ENCODE measurements at places on chromosomes 2 and 18.

DNA sequence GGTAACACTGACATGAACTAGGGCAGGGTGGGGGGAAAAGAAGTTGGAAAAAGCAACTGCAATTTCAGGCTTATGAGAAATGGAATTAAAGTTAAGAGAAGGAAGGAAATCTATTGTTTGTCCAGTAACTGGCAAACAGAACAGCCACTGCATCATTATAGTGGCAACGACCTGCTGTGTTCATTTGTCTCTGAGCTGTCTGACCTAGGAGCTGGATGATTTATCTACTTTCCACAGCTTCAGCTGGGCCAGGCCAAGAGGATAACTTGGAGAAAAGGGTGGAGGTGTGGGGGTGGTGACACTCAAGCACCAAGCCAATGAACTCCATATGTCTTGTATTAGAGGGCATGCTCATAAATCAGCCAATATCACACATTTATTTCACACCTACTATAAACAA is 291.5 kb upstream of the KLHL29 start:
- no peak for DNase-seq

- no peak for DNase-seq
Measured at GRCh38 chr2:50582164-50582563, 449.8 kb downstream of the NRXN1 start.

DNA sequence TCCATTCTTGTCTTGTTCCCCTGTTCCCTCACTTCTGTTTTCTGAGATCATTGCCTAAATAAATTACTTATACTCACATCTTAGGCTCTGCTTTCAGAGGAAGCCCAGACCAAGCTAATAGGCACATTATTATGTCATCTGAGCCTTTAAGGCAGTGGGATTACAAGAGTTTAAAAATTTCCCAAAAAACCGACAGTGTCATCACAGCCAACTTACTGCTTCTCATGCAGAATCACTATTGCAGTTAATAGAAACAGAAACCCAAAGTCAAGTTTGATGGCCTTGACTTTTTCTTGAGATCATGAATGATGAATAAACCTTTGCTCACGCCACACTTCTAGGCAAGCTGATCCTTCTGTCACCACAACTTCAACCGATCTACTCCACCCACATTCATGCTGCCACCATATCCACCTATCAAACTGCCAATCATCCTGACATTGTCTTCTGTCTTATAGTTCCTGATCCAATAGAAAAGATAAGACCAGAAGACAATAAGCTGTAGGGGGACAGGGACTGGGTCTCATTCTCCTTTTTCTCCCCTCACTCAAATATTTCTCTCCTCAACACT is 142.7 kb upstream of the CREB1 start:
- no peak for DNase-seq

DNA sequence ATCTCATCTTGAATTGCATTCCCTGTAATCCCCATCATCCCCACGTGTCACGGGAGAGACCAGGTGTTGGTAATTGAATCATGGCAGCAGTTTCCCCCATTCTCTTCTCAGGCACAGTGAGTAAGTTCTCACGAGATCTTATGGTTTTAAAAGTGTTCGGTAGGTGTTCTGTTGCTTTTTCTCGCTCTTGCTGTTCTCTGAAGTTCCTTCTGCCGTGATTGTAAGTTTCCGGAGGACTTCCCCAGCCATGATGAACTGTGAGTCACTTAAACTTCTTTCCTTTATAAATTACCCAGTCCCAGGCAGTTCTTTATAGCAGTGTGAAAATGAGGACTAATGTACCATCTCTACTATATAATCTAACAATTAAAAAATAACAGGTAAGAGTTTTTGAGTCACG is 409.9 kb upstream of the NRXN1 start:
- no peak for DNase-seq

DNA sequence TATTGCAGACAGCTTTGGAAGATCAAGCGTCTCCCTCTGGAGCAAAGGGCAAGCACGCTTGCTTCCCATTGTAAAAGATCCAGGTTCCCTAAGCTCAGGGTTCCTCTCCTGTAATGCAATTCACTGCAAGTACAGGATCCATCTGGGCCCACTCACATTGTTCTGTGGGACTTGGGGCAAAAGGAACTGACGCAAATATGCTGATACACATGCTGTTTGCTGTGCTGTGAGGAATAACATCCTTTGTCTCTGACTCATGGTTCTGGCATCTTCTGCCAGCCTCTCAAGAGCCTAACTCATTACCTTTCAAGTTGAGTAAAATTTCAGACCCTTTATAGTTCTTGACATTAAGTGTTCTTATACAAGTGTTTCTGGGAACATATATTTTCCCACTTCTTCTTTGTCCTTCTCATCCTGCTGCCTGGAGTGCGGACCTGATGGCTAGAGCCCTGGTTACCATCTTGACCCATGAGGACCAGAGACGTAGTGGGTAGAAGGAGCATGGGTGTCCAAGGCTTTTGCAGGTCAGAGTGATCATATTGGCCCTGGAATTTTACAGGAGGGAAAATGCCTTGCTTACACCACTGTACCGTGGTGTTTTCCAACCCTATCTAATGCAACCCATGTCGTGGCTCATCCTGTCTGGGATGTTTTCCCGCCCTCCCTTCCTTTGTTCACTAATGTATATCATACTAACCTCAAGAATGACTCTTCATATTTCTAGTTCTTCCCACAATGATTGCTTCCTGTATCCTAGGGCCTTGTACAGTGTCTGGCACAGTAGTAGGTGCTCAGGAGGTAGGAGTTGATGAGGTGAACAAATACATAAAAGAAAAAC is 145.7 kb upstream of the GLI2 start:
- DNase-seq = peak; percentile 75

- DNase-seq = no peak
Measured at GRCh38 chr2:40964509-40965250, 512.8 kb upstream of the SLC8A1 start.

DNA sequence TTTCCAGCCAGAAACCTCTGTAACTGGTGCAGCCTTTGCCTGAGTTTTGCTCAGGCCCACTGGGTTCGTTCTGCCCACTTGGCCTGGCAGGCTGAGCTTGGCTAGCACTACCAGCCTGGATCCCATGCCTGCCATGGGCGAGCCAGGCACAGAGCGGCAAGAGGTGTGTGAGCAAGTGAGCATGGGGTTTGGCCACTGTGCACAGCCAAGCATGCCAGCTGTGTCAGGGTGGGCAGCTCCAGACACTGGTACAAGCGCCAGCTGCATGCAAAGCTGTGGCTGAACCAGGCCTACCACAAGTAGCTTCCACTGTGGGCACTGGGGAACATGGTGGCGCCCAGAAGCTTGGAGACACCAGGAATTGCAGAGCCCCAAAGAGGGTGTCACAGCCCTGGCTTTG is 56.3 kb upstream of the LDAH start:
- no peak for DNase-seq

DNA sequence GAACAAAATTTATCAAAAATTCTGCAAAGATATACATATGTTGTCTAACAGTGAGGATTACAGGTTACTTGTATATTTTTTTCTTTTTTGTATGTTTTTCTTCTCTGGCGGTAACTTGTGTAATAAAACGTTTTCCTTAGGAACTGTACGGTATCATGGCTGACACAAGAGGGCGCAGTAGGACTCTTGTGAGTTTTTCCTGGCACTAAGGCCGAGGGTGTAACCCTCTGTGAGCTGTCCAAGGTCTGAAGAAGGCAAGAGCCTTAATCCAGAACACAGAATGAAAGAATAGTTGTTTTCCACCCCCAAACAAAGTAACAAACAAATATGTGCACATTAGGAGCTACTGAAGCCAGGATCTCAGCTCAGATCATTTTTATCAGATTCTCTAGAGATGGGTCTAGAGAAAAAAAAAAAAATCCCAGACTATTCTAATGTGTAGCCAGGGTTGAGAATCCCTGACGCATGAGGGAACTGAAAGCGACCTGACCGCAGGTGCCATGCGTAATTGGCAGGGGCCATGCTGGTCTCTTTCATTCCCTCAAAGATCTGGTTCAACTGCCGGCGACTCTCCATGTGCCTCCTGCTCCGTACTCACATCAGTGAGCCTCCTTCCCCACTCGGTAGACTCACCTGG is 27.0 kb downstream of the TMEM200C start:
- peak; percentile 56 for DNase-seq

- DNase-seq = no peak
Measured at GRCh38 chr2:98084869-98085238, 2.1 kb upstream of the VWA3B start.

DNA sequence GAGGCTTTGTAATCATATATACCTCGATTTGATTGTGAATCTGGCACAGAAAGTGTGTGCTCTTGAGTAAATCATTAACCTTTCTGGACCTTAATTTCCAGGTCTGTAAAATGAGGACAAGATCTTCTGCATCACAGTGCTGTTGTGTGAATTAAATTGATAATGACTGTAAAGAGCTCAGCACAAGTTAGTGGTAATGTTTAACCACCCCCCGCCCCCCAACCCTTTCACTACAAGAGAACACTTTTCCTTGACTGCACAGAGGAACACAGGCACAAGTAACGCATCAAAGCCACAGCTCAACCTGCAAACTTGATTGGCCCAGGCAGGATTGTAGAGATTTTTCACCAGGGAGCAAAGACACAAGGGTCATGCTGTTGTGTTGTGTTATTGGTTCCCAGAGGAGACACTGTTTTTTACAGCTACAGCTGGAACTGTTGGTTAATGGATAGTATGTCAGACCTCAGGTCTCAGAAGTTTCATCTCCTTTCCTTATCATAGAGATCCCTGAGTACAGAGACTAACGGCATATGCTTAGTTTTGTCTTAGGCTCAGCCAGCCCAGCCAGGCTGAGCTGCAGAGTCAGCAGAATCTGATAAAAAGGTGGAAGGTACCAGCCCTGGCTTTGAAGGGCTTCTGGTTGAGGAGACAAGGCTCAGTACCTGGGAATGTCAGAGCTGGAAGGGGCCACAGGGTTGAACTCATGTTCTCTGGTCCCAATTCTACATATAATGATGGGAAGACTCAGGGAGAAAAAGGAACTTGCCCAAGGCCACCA is 10.6 kb downstream of the SETBP1 start:
- no peak for DNase-seq

DNA sequence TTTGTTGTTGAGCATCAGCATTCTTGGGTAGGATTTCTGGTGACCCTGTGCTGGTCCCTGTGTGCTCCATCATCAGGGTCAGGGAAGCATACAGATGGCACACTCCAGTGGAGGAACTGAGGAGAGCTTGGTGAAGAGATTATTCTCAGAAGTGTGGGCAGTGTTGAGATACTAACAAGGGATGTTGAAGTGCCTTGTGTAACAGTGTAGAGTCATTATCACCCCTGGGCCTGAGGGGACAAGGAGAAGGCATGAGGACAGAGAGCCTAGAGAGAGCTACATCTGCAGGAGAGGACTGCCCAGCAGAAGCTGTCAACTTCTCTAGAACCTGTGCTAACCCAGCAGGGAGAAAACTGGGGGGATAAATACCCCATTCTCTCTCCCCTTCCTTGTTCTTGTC is 189.0 kb downstream of the PLCL1 start:
- DNase-seq = no peak

Measured in AG09319 (cell line).